ENCODE measurements at places on chromosomes 5 and 9.

DNA sequence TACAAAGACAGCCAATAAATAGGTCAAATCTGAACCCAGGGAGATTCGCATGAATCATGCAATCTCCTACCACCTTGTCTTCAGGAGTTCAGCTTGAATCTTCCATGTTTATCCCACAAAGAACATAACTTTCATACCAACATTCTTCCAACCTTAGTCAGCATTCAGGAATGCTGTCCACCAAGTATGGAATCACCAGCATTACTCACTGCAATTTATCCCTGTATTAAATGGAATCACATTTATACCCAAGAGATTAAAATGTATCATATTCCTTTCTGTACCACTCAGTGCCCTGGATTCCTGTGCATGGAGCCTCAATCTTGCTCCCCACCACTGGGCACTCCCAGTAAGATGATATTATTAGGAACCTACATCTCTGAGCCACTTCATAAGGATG is 162.6 kb downstream of the GLIS3 start:
- no peak for DNase-seq

GRCh38 chr5:107948377-107948776 is 277.6 kb upstream of the EFNA5 start:
- no peak for DNase-seq

DNA sequence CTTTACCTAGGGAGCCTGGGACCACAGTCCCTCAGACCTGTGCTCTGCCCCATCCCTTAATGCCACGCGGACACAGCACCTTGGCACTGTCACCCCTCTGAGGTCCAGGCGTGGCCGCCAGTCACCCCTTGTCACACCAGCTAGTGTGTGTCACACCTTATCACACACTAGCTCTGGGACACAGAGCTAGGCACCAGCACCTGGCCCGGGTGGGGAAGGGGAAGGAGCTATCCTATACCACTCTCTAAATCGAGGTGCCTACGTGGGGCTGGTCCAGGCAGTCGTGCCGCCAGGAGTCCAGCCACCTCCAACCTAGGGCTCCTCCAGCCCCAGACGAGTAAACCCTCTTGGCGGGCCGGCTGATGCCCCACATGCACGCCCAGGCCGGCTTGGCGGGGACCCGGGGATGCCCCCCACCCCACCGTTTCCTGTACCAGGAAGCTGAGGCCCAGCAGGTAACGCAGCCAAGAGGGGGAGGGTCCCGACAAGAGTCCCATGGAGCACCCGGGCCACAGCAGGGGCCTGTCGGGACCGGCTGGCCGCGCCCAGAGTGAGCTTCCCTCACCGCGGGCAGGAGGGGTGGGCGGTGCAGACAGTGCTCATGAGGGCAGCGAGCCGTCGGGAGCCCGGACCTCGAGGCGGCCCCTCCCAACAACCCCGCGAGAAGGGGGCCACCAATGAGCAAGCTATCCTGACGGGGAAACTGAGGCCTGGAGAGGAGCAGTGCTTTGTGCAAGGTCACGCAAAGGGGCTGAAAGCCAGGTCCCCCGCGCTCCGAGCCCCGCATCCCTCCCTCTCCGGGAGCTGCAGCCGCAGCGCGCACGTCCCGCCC is 550 bp downstream of the CORO2A start:
- DNase-seq, result peak; percentile 24

- no peak for DNase-seq
Observed at GRCh38 chr5:124438903-124439281, 307.5 kb downstream of the ZNF608 start.

DNA sequence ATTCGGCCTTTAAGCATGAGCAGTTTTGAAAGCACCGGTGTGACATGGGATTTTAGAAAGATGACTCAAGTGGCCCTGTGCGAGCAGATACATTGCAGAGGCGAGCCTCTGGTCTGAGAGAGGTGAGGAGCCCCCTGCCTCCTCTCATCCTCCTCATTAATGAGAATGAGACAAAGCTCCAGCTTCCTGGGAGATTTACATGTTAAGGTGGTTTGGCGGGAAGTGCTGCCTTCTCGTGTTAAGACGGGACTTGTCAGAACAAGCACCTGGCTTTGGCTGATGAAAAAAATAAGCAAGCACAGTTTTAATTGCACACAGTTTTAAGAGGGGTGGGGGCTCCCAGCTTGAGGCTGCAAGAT is 68.1 kb downstream of the ACTL7B start:
- no peak for DNase-seq

GRCh38 chr5:98639274-98639673 is 134.2 kb upstream of the RGMB start:
- DNase-seq, result no peak

- DNase-seq, result no peak
Observed at GRCh38 chr5:73160239-73160671, 12.7 kb upstream of the TMEM174 start.

DNA sequence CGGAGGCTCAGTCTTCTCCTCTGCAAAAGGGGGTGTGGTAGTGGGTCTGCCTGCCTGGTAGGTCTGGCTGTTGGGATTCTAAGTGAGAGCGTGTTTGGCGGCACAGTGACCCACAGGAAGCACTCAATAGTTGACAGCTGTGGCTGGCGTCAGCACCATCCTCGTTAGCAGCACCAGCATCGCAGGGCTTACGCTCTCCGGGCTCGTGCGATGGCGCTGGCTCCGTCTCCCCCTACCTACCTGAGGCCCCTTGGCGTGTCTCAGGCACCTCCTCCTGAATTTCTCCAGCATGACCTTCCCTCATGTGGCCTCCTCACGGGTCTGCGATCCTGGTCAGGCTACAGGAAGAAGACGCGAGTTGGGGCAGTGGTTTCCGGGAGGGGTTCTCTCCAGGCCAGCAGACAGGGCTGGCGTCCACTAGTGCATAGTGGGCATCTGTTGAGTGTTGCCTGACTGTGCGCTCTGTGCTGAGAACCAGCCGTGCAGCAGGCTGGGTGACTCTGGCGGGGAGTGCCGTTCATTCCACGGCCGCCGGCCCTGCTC is 66.9 kb downstream of the HMCN2 start:
- DNase-seq, result no peak

GRCh38 chr5:139243425-139243970 is 45.3 kb upstream of the SIL1 start:
- DNase-seq, result no peak

DNA sequence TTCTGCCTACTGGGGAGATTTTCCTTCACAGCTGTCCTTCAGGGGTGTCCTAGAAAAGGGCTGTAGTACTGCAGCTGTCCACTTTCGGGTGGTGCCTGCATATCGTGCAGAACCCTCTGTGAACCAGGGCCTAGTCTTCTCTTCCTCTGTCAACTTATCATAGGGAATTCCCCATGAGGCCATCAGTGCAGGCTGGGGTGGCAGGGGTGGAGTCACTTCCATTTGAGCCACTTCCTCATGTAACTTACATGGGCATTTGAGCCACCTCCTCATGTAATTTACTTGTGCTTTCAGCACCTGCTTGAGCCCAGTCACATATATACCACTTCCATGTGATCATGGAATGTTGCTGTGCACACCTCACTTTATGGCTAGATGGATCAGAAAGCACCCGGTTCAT is 742.0 kb upstream of the RGMB start:
- no peak for DNase-seq

DNA sequence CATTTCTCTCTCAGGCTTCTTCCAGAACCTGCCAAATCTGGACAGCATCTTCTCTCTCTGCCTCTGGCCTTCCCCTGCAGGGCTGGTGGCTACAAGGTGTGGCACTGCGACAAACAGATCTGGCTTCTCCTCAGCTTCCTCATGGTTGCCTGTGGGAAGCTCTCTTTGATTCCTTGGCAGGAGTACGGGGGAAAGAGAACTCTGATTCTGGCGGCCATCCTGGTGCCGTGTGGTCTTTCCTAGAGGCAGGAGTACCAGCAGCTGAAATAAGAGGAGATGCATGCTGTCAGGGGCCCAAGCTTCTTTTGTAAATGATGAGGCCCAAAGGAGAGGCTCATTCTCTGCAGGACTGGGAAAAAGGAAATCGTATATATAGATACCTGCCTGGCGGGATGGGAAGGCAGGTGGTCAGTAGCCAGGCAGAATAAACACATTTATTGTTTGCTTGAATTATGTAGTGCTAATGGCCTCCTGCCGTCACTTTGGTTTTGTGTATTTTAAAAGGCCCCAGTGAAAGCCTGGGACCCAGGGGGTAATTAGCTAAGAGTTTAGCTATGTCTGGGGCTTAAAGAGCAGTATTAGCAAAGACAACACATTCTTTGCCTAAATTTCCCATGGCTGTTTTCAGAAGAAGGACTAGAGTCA is at the start of gene CER1:
Gene CER1 (minus strand): TSS at position 343 of the 645 bp plus-strand sequence. CDS start 61 bp downstream, at position 282.
- no peak for DNase-seq

- DNase-seq, result no peak
Observed at GRCh38 chr9:2787065-2787464, 56.8 kb downstream of the PUM3 start.

DNA sequence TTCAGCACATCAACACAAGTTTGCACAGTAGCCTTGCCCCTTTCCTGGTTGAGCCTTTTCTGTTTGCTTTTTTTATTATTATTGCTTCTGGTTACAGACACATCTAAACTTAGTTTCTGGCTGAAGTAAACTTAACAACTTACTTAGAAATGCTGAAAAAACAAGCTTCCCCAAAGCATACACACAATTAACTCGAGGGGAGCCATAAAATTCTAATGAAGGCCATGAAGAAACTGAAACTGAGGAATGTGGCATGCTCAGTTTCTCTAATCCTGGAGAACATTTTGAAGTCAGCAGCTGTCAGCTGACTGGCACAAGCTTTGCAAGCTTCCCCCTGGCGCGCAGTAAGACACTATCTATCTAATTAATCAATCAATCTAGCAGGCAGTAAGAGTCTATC is 3.7 kb downstream of the MYO10 start:
- DNase-seq, result no peak

GRCh38 chr5:40646266-40646665 is 33.4 kb upstream of the PTGER4 start:
- DNase-seq, result no peak

DNA sequence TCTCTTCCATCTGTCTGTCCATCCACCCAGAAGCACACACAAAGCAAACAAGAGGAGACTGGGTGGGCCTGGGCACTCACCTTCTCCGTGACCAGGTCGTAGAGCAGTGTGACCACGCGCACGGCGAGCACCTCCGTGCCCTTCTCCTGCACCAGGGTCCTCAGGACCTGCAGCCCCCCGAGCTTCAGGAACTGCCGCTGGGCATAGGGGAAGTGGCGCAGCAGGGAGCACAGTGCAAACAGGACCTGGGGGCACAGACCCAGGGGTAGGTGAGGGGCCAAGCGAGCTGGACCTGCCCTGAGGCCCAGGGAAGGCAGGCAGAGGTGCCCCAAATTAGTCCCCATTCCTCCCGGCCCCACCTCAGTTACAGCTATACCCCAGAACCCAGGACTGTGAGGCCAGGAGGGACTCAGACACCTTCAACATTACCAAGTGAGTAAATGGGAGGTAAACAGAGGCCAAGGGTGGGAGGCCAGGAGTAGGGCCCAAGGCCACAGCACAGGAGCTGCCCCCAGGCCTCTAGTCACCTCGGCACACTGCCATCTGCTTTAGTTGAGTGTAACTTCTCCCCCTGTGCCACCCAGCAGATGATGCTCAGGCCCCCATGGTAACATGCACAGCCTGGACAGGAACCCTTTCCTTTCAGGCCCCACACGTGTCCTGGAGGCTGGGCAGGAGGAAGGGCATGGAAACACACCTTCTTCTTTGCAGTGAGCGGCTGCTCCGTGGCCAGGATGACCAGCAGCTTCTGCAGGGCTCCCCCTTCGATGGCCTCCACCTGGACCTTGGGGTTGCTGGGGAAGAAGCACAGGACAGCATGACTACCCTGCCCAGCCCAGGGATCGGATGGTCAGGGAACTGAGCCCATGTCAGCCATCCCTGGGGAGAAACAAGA is 76.2 kb upstream of the LRRTM2 start:
- DNase-seq, result no peak

DNA sequence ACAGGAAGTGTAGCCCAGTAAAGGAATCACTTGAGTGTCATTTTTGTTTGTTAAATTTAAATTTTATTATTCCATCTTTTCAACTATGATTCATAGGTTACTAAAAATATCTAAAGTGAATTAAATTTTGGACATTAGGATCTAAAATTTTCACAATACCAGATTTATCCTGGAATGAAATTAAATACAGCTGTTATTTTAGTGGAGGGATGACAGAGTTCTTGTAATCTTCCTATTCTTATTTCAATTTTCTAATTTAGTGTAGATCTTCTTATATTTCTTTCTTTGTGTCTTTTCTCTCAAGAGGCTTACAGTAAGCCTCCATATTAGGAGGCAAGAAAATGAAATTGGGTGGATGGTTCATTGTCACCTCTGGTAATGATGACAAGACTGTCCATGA is 167.9 kb upstream of the TNC start:
- no peak for DNase-seq

- no peak for DNase-seq
Observed at GRCh38 chr9:92770360-92770995, 5.8 kb upstream of the BICD2 start.

DNA sequence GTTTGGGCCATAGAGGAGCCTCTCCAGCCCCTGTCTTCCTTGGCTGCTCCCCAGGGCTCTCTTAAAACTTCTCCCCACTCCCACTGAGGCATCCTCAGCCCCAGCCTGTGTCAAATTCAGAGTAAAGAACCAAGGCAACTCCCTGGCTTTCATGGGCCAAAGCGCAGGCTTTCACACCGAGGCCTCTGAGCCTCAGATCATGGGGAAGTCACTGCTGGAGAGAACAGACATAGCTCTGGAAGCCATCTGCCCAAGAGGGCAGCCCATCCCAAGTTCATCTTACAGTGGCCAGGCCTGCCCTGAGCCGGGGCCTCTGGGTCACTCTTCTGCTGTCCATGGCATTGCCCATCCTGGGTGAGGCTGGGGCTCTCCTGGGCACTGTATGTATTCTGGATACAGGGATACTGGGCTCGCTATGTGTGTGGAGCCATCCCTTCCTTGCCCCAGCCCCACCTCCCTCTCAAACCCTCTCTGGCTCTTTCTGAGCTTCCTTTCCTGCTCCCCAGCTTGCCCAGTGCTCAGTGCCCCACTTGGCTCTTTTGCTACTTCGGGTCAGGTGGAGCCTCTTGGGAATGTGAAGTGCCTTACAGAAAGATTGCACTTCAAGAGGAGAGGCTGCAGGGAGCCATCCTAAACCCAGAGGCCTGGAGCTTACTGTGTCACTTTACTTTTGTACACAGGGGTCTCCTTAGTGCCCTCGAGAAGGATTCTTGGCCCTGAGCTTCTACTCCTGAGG is 33.0 kb downstream of the TGFBI start:
- DNase-seq, result no peak

DNA sequence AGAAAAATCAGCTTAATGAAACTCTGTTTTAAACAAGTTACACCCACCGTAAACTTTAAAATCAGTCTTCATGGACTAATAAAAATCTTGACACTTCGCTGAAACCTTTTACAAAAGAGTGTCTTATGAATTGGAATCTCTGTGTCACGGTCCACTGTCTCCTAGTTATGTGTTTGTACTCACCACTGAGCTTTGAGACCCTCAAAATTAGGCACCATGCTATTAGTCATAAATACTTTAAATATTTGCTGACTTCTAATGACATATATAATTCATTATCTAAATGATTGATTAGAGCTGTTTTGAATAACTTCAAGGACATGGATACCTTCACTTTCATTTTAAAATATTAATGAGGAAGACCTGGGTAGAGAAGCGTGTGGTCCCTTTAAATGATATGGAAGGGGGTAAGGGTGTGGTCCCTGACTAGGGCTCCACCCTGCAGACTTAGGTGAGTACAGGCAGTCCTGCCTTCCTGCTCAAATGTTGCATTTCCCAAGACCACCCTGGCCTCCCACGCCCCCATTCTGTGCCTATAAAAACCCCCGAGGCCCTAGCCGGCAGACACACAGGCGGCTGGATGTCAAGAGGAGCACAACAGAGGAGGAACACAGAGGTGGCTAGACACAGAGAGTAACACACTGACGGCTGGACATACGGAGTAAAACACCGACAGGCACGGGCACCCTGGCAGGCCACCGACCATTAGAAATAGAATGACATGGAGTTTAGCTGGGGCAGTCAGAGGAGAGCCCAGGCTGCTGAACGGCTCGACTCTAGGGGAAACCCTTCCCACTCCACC is 179.0 kb upstream of the CDH9 start:
- no peak for DNase-seq

Data from activated T-helper 1 cell treated with Interleukin-2 at 50 U/mL for 16 hours (primary cell).